GF-D8 (cell line): ENCODE measurements at places on chromosomes 1 and 21.

DNA sequence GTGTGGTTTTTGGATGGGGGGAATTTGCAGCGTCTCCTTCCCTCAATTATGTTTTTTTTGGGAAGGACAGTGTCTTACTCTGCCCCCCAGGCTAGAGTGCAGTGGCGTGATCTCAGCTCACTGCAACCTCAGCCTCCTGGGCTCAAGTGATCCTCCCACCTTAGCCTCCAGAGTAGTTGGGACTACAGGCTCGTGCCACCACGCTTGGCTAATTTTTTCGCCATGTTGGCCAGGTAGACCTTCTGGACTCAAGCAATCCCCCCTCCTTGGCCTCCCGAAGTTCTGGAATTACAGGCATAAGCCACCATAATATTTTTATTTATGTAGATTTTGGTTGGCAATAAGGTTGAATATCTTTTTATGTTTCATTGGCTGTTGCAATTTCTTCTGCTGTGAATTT lies 9.5 kb upstream of the PARP1 start:
- no peak for DNase-seq

DNA sequence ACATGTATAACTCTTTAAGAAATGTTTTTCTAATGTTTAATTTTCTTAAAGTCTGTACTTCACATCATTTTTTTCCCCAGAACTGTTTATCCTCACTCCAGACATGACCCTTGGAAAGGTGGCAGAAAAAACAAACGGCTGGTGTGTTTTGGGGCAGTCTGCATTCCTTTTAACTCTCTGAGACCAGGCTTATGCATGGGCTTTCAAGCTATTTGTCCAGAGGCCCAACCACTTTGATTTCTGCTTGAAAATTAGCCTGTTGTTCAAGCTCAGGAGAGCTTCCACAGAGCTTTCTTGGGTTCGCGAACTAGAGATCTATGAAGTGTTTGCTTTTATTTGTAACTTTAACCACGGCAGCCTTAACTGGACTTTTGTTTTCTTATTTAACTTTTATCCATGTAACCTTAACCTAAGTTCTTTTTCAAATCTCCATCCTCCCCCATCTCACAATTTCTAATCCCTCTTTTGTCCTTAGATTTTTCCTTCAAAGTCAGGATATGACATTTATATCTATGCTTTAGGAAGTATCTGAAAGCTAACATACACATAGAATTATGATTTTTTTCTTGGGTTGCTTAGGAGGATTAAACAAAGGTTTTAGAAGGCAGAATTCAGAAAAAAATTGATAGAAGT lies 111.8 kb downstream of the FGGY start:
- DNase-seq = no peak

GRCh38 chr1:61318319-61319125 lies 236.2 kb downstream of the NFIA start:
- no peak for DNase-seq

DNA sequence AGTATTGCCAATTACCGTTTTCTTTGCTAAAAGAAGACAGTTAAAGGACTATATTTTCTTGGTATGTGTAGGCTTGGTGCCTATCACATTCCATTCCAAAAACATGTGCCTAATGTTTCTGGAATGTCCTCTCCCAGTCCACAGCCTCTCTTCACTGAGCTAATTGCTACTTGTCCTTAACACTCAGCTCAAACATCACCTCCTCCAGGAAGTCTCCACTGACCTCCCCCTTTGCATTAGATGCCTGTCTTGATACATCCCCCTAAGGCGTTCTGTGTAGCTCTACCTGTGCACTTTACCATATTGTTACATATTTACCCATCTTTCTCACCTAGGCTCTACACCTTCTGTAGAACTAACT lies 195.6 kb upstream of the CAMK1G start:
- no peak for DNase-seq

- no peak for DNase-seq
These were observed 141.8 kb downstream of the ZZZ3 start for GRCh38 chr1:77540501-77541161.

DNA sequence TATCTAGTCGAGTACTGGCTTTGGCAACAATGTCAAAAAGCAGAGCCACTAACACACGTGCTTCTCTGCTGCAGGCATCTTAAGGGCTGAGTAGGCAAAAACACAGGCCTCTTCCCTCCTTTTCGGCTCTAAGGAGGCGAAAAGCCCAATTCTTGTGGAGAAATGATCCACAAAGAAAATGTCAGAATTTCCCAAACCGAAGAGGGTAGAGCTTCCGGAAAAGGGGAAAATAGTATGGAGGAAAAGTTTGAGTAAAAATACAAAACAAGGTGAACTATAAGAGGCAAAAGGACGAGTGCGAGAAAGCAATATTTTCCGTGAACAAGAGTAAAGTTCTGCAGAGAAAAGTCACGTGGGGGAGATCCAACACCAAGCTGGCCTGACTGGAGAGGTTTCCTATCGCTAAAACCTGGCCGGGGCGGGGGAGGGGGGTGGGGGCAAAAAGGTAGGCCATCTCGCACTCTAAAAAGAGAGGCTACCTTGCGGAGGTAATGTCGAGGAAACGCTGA lies 551 bp downstream of the ZRANB2 start:
- DNase-seq = no peak

DNA sequence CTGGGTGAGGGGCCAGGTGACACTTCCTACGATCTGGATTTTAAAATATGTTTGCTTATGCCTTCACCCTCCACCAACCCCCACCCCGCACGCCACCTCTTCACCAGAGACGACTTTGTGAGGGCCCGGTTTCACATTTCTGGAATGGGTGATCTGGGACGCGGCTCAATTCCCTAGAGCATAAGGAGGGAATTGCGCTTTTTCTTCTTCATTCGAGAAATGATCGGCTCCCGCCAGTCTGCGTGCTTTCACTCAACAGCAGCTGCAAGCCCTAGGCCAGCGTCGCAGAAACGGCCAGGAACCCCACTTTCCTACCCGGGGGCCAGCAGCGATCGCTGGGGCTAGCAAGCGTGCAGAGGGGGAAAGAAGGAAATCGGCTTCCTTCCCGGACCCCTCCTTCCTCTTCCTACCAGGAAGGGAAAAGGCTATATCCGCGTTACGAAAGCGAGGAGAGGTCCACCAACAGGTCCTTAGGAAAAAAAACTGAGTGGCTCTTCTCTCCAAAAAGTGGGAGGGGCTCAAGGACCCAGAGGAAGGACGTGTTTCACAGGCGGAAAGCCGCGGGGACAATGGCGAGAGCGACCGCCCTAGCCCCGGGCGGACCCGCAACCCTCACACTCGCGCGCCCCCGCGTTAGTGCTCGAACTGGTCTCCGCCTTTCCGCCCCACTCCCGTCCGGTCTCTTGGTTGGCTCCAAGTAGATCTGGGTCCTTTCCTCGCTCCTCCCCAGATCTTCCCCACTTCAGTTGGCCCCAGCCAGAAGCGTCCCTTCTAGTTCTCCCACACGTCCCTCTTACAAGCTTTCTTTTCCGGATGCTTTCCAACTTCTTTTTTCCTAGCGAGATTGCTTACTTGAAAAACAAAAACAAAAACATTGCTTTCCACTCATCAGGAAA lies 1.1 kb upstream of the ADAMTS1 start:
- no peak for DNase-seq

DNA sequence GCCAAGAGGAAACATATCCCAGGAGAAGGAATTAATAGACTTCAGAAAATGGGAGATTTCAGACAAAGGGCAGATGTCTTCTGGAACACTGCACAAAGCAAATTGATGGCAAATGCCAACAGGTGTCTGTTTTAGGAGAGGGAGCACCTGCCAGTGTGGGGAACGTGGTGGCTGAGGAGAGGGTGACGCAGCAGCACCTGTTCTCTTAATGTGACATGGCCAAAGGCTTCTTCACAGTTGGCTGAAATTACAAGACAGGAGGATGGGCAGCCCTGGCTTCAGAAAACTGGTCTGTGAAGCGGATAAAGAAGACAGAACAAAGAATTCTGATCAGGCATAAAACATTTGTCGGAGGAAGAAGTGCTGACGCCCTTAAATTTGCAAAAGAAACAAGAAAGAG lies 178.7 kb upstream of the RUNX1 start:
- DNase-seq = no peak

GRCh38 chr1:112938210-112938609 lies 17.8 kb downstream of the SLC16A1 start:
- no peak for DNase-seq

- DNase-seq = no peak
These were observed 18.1 kb upstream of the BMP8A start for GRCh38 chr1:39473324-39473723.

- DNase-seq = no peak
These were observed 528.8 kb upstream of the NCAM2 start for GRCh38 chr21:20469361-20469760.

DNA sequence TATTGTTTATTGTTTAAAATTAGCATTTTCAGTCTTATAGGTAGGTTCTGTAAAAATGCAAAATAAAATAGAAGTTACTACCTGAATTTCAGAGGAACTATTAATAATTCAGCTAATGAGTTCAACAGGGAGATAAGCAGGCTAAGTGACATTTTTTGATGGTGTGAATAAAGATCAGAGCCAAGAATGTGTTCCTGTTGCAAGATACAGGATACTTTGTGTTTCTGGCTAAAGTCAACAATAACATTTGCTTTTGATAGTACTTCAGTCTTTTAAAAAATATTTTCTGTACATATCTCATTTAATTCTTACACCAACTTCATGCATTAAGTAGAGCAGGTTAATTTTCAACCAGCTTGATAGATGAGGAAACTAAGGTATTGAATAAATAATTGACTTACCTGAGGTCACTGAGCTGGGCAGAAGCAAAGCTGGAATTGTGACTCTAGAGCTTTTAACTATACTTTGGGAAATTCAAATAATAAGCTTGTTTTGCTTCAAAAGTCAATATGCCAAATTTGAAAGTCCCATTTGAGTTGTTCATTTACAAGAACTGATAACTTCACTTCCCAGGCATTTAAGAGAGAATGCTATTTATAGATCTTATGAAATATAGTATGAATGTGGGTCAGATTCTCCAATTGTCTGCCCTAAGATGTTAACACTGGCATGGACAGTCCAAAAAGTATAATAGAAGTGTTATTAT lies 6.0 kb downstream of the GORAB start:
- DNase-seq = no peak

- no peak for DNase-seq
These were observed 33.1 kb downstream of the PTPRU start for GRCh38 chr1:29269382-29269781.

DNA sequence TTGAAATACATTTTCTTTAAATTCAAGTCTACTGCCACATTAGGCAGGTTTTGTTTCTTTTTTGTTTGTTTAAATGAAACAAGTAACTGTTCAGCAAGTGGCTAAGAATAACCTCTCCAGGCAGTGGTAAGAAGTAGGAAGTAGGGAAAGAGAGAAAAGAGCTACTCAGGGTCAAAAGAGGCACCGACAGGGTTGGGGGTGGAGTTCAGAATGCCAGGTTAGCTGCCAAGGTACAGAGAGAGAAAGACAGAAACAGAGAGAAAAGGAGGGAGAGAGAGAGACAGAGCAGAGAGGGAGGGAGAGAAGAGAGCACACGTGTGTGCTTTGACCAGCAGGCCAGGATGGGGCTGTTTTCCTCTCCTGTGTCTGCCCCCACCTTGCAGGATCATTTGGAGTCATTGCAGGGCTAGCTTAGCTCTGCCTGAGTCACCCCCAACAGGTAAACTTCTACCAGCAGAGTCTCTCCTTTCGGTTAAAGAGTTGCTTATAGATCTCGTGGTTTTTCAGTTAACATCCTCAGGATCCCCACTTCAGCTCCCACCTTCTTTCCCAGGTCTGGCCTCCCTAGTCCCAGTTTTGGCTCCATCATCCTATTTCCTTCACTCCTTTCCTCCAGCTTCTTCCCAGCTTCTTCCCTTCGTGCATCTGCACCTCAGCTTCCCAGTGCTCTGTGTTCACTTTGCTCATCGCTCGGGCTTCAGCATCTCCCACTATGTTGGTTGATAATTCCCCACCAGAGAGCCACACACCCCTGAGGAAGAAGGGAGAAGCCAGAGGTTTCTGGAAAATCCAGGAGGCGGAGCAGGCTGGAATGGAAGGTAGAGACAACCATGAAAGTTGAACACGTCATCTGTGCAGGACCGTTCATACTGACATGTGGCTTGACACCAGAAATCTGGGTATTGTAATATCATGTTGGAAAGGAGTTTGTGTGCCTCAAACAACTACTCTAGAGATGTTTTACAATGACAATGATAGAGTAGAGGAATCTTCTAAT lies 21.8 kb upstream of the RAB4A start:
- DNase-seq = no peak

GRCh38 chr1:22451702-22452480 lies at the start of gene ZBTB40:
Gene ZBTB40, plus strand, starts transcription at chr1:22451851. Its CDS starts 38,098 bp downstream, at chr1:22489949.
- peak; percentile 87 for DNase-seq

- DNase-seq = no peak
These were observed 392.3 kb downstream of the CAMTA1 start for GRCh38 chr1:7177438-7178146.

GRCh38 chr1:230151924-230152468 lies 85.0 kb downstream of the GALNT2 start:
- no peak for DNase-seq

GRCh38 chr1:64476251-64476952 lies 6.5 kb downstream of the CACHD1 start:
- no peak for DNase-seq

DNA sequence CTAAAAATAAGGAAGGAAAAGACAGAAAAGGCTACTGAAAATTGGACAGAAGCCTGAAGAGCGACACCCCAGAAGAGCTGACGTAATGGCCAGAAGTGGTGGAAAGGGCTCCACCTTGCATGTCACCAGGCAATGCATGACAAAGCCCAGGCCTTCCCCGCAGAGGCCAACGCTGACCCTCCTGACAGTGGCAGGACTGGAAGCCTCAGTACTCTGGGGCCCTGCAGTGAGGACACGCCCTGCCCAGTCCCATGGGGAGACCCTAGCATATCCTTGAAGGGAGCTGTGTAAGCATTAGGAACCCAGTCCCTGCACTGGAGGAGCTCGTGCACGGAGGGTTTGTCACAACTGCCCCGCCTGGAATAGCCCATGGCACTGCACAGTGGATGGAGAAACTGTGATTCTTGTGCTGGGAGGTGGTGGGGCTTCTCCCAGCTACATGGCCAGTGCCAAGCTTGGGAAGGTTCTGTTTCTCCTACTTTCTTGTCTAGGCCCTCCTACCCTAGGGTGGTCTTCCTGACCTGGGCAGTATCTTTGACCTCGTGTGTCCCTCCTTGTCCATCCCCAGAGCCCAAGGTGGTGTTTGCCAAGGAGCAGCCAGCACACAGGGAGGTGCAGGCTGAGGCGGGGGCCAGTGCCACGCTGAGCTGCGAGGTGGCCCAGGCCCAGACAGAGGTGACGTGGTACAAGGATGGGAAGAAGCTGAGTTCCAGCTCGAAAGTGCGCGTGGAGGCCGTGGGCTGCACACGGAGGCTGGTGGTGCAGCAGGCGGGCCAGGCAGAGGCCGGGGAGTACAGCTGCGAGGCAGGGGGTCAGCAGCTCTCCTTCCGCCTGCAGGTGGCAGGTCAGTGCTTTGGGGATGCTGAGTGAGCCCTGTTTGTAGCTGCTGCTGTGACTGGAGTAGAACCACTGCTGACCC lies 60.4 kb downstream of the OBSCN start:
- no peak for DNase-seq
